ENCODE measurements at places on chromosomes 5 and 9.

DNA sequence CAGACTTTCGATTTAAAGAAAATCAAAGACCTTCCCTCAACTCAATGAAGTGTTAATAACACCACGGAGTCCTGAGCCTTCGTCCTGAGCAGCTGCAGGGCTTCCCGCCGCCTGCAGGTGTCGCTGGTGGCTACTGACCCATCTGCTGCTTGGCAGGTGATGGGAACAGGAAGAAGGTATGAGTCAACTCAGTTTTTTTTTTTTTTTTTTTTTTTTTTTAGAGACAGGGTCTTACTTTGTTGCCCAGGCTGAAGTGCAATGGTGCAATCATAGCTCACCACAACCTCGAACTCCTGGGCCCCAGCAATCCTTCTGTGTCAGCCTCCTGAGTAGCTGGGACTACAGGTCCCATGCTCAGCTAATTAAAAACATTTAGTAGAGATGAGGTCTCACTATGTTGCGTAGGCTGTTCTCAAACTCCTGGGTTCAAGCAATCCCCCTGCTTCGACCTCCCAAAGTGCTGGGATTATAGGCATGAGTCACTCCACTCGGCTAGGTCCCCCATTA, 185.7 kb upstream of the IL12B start:
- DNase-seq = peak; percentile 65

DNA sequence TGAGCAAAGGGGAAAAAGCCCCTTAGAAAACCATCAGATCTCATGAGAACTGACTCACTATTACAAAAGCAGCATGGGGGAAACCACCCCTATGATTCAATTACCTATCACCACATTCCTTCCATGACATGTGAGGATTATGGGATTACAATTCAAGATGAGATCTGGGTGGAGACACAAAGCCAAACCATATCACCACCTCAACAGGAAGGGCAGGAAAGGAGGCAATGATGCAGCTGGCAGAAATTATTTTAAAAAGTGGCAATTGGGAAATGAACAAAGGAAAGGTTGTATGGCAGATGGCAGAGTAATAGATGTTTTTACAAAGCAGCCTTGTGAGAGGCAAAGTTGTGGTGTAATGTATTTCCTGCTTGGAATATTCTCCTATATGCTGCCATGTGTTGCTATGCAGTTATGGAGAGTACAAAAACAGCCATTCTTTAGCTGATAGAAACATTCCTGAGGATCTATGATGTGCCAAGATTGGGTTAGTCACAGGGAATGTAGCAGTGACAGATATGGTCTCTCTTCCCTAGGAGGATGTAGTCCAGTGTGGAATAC, 138.8 kb downstream of the SMC2 start:
- DNase-seq = no peak

GRCh38 chr9:81885602-81886001, 42.6 kb upstream of the SPATA31D4 start:
- no peak for DNase-seq

DNA sequence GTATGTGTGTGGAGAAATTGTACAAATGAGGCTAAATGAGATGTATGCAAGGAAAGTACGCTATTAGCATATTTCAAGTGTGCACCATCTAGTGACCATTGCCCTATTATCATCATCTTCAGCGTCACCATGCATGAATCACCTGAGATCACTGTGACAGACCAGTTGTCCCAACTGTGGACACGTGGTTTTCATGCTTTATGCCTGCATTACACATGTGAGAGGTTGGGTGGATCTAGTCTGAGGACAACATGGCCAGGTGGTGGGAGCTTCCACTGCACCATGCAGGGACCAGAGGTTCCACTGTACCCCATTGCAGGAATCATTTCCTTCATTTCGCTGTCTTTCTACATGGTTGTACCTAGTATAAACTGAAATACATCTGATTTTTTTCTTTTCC, 329.8 kb downstream of the SLIT3 start:
- no peak for DNase-seq

DNA sequence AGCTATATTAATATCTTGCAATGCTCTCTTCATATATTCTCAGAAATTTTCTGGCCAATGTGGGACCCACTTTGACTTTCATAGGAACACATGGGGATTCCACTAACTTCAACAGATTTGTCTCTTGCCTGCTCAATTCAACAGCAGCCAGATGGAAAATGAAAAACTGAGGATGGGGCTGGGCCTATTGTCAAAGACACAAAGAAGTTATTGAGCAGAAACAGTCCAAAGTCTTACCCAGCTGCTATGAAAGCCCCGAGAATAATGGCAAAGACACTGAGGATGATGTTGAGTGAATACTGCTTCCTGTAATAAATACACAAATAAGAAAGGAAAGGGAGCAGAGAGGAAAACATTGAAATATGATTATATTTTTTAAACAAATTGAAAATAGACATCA, 32.6 kb downstream of the SLC35D2 start:
- no peak for DNase-seq

- DNase-seq = no peak
Measured at GRCh38 chr5:108145351-108145750, 236.5 kb downstream of the FBXL17 start.

DNA sequence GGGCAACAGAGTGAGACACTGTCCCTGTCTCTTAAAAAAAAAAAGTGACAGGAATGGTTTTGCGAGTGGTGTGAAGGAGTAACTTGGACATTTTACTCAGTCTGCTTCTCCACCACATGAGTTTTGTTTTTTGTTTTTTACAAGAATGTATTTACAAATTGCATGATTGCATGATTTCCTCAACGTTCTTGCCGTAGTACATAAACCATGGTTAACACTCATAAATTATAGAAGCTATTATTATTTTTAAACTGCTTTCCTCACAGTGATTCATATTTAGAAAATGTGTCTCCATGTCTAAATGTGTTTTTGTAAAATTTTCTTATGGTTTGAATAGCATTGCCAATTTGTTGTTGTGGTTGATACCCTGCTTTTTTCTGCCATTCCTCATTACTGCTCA, 220.0 kb downstream of the GOLPH3 start:
- no peak for DNase-seq

DNA sequence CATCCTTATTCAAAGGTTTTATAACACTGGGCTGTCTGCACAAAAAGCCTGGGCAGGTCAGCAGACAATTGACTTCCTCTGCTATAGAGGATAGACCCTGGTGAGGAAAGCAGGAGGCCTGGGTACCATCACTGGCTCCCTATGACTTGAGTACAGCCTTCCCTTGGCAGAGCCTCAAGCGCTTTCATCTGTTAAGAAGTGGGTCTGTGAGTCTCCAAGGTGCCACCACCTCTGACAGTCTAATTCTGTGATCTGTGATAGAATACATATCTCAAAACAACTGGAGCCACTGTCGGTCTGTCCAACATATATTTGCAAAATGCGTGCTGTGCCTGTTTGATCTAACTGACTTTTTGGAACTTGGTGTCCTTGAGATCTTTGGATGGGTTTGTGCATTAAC, 52.2 kb downstream of the C9orf152 start:
- no peak for DNase-seq

GRCh38 chr9:26756881-26757280, 135.7 kb downstream of the CAAP1 start:
- DNase-seq = no peak

GRCh38 chr9:4020038-4020754, 279.7 kb downstream of the GLIS3 start:
- DNase-seq = no peak

DNA sequence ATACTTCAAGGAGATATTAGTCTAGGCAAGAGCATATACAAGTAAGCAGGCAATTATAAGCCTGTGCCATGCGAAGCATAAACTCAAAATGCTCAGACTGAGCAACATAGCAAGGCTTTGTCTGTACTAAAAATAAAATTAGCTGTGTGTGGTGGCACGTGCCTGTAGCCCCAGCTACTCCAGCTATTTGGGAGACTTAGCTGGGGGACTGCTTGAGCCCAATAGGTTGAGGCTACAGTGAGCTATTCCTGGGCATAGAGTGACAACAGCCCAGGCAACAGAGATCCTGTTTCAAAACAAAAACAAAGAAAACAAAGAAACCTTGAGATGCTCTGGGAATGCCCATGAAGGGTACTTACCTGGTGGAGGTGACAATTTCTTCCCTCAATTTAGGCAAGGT, 130.5 kb upstream of the ZNF608 start:
- DNase-seq = no peak

DNA sequence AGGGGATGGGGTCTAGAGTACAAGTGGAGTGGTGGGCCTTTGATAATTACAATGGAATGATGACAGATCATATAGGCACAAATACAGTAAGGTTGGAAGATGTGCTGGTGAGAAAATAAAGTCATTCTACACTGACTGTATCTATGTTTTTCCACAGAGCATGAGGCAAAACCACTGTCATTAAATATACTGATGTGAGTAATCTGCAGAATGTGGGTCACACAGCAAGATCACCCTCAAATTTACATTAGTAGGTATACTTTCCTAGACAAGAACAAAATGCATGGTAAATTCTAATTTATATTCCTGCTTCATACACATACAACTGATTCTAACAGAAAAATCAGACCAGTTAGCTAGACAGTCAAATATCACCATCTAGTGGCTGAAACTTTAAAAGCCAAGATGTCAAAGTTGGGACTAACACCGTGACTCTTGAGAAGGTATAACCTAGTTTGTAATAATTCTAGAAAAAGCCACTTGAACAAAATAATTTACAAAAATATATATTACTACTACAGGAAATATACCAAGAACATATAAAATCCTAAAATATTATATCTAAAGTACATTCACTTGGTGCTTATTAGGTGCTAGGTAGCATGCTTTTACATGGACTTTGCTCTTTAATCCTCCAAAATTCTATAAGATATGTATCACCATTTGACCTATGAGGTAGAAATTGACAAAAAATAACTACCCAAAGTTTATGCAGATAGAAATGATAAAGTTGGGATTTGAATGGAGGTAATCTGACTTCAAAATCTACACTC, 19.5 kb downstream of the TTC33 start:
- DNase-seq = peak; percentile 73

GRCh38 chr5:95441636-95442035, 50.5 kb downstream of the FAM81B start:
- no peak for DNase-seq

- no peak for DNase-seq
Measured at GRCh38 chr9:70205366-70206020, 53.3 kb upstream of the SMC5 start.
